ENCODE measurements at places on chromosomes 2 and 18.

- DNase-seq = peak; percentile 46
Observed at GRCh38 chr2:190405070-190405469, 3.1 kb upstream of the MFSD6 start.

DNA sequence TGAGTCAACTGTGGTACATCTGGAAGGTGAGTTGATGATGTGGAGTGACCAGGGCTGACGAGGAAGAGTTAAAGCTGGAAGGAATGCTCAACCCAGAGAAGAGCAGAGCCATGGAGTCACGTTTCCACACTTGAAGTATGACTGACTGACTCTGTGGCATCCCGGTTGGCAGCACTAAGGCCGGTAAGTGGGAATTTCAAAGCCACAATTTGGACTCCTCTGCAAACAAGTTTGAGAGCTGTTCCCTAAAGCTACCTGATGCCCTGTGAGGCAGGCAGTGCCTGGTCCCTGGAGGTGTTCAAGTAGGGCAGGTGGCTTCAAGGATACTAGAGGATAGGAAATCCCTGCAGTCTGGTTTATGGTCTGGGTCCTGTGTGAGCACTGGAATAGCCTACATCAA is 69.3 kb upstream of the ITGB6 start:
- no peak for DNase-seq

GRCh38 chr2:114274957-114275356 is 167.5 kb upstream of the DPP10 start:
- no peak for DNase-seq

DNA sequence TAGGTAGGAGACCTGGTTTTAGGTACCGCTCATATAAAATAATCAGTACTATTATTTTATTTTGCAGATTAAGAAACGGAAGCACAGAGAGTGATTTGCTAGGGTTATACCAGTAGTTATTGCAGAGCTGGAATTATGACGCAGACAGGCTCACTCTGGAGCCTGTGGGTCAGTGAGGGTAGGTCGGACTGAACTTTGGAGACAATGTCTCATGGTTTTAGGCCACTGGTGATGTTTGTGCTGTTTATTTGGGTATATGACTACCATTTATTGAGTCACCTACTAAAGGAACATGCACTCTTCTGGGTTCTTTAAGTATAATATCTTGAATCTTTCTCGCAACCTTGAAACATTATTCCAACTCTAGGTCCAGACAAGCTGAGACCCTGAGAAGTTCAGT is 33.5 kb upstream of the IL1R1 start:
- DNase-seq = peak; percentile 43

- no peak for DNase-seq
Observed at GRCh38 chr2:163570391-163570790, 165.4 kb downstream of the FIGN start.

DNA sequence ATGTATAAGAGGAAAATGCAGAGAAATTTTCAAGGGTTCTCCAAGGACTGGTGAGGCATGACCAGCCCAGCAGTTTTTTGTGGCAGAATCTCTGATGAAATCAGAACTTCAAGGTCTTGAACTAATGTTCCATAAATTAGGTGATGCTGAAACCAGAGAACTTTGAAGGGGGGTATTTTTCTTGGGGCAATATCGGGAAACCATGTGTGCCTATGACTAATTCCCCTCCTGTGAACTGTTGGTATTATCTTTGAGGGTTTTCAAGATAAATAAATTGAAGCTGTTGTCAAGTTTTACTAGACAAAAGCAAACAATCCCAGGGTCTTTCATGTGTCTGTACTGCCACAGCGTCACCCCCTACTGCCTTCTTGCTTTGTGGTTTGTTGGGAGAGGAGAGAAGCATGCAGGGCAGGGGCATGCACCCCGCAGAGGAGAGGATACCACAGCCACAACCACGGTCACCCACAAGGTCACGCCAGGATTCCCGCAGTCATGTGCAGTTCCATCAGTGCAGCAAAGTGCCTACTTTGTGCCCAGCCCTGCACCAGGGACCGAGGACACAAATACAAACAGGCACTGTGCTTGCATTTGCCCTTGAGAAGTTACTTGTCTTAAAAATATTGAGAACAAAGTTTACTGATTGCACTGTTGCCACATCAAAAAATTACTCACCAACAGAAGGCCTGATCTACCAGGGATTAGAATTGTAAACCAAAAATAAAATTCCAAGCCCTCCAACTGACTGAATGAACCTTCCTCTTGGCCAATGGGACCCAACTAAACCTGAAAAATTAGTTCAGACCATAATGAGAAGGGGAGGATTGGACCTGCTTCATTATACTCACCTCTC is 413.3 kb upstream of the TRIB2 start:
- peak; percentile 98 for DNase-seq

DNA sequence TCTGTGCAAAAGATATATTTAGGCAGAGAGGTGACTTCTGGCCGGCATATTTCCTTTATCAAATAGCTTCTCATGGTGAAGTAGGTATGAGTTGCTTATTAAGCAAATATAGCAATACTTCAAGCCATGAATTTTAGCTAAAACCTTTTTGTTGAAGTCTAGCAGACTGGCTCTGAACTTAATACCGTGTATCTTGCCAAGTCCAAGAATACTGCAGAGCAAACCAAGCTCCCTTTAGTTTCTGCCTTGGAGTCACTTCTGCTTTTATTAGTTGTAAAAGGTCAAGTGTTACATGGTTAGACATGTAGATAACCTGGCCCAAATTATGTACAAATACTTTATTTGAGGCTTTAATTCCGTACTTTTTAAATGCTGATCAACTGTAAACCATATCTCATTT is 627.6 kb upstream of the PKDCC start:
- no peak for DNase-seq

DNA sequence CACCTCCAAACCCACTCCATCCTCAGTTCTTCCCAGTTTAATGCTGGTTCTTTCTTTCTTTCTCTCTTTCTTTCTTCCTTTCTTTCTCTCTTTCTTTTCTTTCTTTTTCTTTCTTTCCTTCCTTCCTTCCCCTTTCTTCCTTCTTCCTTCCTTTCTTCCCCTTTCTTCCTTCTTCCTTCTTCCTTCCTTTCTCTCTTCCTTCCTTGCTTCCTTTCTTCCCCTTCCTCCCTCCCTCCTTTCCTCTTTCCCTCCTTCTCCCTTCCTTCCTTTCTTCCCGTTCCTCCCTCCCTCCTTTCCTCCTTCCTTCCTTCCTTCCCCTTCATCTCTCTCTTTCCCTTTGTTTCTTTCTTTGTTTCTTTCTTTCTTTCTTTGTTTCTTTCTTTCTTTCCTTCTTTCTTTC is 50.9 kb downstream of the PDCL3 start:
- no peak for DNase-seq

DNA sequence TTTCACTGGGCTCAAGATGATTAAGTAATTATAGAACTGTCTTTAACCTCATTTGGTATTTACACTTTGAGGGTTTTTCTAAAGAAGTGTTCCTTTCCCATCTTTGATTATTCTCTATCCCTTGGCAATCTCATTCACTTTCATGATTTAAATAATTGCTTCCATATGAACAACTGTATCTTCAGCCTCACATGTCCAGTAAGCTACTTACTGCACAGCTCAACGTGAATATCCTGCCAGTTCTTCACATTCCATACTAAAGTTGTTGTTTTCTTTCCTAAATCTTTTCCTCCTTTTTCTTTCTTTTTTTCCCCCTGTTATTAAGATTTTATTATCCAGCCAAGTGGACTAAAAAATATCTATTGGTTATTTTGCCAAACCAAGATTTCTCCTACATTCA is 37.7 kb downstream of the ZC3H15 start:
- DNase-seq = no peak

DNA sequence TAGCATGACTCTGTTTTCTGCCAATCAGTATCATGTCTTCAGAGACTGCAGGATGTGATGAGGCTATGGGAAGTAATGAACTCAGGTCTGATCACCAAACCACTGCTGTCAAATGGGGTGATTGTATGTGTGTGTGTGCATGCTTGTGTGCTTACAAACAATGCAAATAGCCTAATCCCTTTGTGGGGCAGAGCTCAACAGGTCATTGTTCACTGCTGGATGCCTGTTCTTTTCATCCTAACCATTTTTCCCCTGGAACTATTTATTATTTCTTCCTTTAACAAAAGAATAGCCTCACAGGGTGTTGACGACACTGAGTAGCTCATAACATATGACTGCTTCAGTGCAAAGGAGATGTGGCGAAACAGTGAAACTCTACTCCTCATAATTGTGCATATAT is 55.9 kb downstream of the NXPH2 start:
- no peak for DNase-seq
